ENCODE measurements at places on chromosomes 5 and 9. TPM values are rescaled to one million over a fixed set of nuclear protein-coding genes. Genes with fewer than 3 reads are reported as not detected.
A peak's percentile ranks its signal among the peaks of the same experiment; 100 is the strongest.

GRCh38 chr9:2263111-2263510 lies 248.0 kb downstream of the SMARCA2 start:
- no peak overlapping the region for H3K4me3 ChIP-seq
- H3K27ac ChIP-seq: no peak overlapping the region
- H3K36me3 ChIP-seq: peaks cover 8% of the 10 kb centered on the region
- no peak for DNase-seq

- DNase-seq: no peak
- no peak overlapping the region for H3K27ac ChIP-seq
- H3K4me3 ChIP-seq: no peak overlapping the region
- H3K36me3 ChIP-seq: no peaks in the 10 kb centered on the region
- no peaks in the 10 kb centered on the region for H3K4me1 ChIP-seq
- H3K27me3 ChIP-seq: no peaks in the 10 kb centered on the region
Observed at GRCh38 chr5:177412603-177413233, 3.4 kb upstream of the F12 start.

DNA sequence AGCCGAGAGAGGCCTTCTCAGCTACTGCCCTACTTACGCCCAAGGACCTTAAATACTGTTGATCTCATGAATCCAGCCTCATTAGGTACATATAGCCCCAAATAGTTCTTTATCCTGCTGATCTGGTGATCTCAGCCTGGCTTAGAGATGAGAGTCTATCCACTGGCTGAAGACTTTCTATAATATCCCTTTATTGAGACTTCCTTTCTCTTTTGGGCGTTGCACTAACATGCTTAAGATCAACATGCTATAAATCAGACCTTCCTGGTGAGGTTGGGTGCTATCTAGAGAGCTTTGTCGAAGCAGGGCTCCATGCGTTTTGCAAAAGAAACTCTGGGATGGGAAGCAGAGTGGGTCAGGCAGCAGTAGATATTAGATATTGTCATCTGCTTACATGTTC lies 44.0 kb upstream of the AGXT2 start:
- no peak overlapping the region for H3K27ac ChIP-seq
- no peak for DNase-seq
- no peak overlapping the region for H3K4me3 ChIP-seq
- H3K4me1 ChIP-seq: no peaks in the 10 kb centered on the region
- H3K27me3 ChIP-seq: no peaks in the 10 kb centered on the region

DNA sequence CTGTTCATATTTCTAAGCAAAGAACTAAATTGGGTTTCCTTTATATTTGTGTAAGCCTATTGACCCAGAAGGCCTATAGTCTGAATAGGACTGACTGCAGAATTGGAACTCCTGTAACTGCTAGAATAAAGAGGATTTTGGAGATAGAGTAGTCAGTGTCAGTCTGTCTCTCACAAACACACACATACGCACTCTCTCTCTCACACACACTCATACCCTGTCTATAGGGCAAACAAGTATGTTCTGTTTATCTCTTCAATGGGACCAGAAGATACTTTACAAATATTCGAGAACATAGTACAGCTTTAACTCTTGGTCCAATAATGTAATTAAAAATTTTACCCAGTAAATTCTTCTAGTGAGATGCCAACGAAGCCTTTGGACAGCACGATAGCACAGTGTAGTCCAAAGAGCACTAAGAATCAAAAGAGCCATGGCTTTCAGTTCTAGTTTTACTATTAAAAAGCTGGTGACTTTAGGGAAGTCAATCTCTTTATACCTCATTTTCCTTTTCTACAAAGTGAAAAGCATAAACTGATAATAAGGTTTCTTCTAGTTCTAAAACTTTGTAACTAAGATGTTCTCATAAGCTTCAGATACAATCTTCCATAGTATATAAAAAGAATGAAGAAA lies 19.3 kb downstream of the ABHD17B start:
- H3K27ac ChIP-seq: no peak overlapping the region
- peaks cover 19% of the 10 kb centered on the region for H3K36me3 ChIP-seq
- H3K4me1 ChIP-seq: no peaks in the 10 kb centered on the region
- DNase-seq: no peak
- no peaks in the 10 kb centered on the region for H3K27me3 ChIP-seq

- peak; percentile 43 for DNase-seq
- peak overlapping the region; percentile 73 for H3K4me3 ChIP-seq
- H3K4me1 ChIP-seq: no peaks in the 10 kb centered on the region
- H3K36me3 ChIP-seq: no peaks in the 10 kb centered on the region
Observed at GRCh38 chr9:74499111-74499601, 2.0 kb downstream of the RORB start.

DNA sequence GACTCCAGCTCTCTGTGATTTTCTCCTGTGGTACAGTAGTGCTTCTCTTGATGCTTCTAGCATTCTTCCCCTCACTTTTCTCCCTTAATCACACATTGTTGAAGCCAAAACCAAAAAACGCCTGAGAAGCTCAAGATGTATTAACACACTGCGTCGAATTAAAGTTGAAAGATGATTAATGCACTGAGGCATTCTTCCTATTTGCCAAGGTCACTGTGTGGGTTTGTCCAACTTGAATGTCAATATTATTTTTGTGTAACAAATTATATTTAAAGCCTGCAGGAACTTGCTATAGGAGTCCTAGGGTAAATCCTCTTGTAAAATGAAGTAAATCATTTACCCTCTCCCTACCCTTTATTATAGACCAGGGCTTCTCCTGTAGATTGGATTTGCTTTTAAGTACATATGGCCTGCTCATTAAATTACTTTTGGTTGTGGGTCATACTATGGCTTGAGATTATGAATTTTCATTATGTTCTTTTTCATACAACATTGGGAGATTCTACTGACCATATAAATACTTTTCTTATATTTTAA lies 68.1 kb downstream of the GDA start:
- H3K4me3 ChIP-seq: no peak overlapping the region
- H3K27me3 ChIP-seq: no peaks in the 10 kb centered on the region
- DNase-seq: no peak
- no peaks in the 10 kb centered on the region for H3K4me1 ChIP-seq
- H3K36me3 ChIP-seq: peaks cover 4% of the 10 kb centered on the region
- H3K27ac ChIP-seq: no peak overlapping the region

- H3K27ac ChIP-seq: no peak overlapping the region
- H3K27me3 ChIP-seq: no peaks in the 10 kb centered on the region
- H3K4me1 ChIP-seq: no peaks in the 10 kb centered on the region
- DNase-seq: no peak
Observed at GRCh38 chr9:83424831-83425230, 113.4 kb downstream of the FRMD3 start.

- DNase-seq: no peak
- no peaks in the 10 kb centered on the region for H3K4me1 ChIP-seq
- H3K4me3 ChIP-seq: no peak overlapping the region
Observed at GRCh38 chr9:20441166-20441565, 181.1 kb downstream of the MLLT3 start.

- peaks cover 3% of the 10 kb centered on the region for H3K4me1 ChIP-seq
- no peak overlapping the region for H3K27ac ChIP-seq
- no peak overlapping the region for H3K4me3 ChIP-seq
- H3K36me3 ChIP-seq: no peaks in the 10 kb centered on the region
- H3K27me3 ChIP-seq: no peaks in the 10 kb centered on the region
- DNase-seq: peak; percentile 50
Observed at GRCh38 chr9:1722404-1722803, 292.7 kb upstream of the SMARCA2 start.

DNA sequence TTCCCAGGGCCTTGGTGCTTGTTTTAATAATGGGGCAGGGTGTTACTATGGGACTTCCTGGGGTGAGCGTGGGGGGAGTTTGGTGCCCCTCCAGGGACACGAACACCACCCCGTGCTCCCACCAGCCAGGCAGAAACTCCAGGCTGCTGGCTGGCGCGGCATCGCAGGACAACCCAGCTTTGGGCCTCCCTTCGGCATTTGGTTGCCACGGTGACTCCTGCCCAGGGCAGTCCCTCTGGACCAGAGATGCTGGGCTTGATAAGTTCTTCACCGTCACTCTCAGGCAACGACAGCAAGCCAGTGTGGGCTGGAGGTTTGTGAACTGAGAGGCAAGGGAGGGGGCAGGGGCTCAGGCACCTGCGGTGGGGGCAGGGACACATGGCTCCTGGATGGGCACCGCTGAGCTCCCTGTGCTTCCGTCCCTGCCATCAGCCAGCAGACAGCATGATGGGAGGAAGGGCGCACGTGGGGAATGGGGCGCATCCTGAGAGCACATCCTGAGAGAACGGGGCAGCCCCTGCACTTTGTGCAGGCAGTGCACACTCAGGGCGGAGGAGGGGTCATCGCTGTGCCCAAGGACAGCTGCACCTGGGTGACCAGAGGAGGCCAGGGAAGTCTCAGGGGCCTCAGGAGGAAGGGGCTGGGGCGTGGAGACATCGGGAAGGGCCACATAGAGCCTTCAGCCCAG lies 116.4 kb downstream of the RXRA start:
- H3K27ac ChIP-seq: no peak overlapping the region
- H3K27me3 ChIP-seq: no peaks in the 10 kb centered on the region
- DNase-seq: no peak
- H3K4me3 ChIP-seq: no peak overlapping the region
- H3K4me1 ChIP-seq: no peaks in the 10 kb centered on the region

DNA sequence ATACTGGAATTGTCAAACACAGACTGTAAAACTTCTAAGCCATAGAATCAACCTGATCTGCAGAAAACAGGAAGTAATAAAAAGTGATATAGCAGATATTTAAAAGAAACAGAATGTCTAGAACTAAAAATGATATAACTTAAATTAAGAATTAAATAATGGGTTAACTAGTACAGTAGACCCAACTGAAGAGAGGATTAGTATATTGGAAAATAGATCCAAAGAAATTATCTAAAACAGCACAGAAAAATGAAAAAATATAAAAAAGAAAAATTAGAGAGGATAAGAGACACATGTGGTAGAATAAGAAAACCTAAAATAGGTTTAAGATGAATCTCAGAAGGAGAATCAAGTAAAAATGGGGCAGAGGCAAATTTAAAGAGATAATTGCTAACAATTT lies 219.9 kb downstream of the SEMA6A start:
- H3K27ac ChIP-seq: no peak overlapping the region
- no peaks in the 10 kb centered on the region for H3K4me1 ChIP-seq
- H3K36me3 ChIP-seq: peaks cover 15% of the 10 kb centered on the region
- DNase-seq: no peak

DNA sequence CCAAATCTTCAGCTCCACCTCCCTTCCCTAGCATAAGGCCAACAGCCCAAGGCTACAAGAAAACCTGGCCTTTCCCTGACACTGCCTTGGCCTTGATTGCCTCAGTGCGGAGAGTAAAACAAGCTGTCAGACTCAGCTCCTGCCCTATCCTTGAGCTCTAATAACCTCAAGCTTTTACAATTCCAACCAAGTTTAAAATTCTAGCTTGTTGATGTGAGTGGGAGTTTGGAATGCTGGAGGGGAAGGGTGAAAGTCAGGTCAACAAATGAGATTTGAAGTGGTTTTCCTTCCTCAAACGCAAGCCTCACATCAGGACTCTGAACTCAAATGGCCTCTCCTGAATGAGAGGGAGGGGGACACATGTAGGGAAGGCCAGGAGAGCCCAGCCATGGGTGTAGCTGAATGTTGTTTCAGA lies 197.0 kb upstream of the VLDLR start:
- H3K27ac ChIP-seq: no peak overlapping the region
- DNase-seq: no peak
- H3K4me1 ChIP-seq: peaks cover 6% of the 10 kb centered on the region
- H3K27me3 ChIP-seq: no peaks in the 10 kb centered on the region
- no peak overlapping the region for H3K4me3 ChIP-seq

DNA sequence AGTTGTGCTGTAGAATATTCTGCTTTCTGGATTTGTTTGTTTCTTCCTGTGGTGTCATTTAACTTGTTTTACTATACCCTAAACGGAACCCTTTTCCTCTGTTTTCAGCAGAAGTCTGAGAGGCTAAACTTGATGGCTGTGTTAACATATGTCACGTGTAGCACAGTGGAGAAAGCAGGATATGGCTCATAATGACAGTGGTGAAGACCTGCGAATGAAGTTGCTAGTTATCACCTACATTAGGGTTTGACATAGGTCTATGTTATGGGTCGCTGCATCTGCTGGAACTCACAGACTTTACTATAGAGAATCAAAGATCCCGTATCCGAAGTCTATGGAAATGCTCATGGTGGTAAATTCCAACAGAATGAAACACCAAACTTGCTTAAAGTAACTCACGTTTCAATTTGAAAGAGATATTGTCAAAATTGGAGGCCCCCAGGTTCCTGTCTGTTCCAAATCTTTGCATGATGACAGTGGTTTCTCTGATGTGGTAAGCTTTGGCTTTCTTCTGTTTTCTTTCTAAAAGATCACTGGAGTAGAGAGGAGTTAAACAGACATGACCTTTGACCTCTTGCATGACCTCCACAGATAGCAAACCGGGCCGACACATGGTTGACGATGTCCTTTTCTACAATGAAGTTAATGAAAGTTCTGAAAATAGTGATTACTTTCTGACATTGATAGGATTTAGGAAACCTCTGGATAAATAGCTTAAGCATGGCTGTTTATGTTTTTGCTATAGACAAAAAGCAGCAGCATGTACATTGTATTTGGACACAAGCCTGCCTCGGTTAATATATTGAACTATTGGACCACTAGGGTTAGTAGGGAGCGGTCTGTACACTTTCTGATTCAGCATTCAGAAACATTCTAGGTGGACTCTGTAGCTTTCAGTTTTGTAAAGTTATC lies 3.1 kb upstream of the CATSPER3 start:
- H3K27ac ChIP-seq: no peak overlapping the region
- no peak for DNase-seq
- H3K4me1 ChIP-seq: no peaks in the 10 kb centered on the region
- peaks cover 12% of the 10 kb centered on the region for H3K36me3 ChIP-seq

DNA sequence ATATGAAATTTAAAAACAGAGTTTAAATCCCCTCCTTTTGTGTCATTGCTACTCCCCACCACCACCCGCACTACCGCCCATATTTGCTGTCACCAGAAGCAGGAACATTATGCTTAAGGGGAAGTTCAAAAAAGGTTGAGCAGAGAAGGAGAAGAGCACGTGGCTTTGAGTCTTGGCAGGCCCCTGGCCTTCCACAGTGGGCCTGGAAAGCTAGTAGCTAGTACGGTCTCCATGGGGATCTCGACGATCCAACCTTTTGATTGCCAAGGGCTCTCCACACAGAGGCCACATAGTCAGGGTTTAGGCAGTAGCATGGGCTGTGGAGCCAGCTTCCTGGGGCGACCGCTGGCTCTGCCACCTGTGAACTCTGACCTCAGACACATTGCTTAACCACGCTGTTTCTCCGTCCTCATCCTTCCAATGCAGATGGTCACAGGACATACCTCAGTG lies 90.1 kb downstream of the GOLPH3 start:
- no peak for DNase-seq
- no peaks in the 10 kb centered on the region for H3K36me3 ChIP-seq
- no peaks in the 10 kb centered on the region for H3K27me3 ChIP-seq
- H3K4me3 ChIP-seq: no peak overlapping the region

TTC39B gene
- total RNA-seq: 8.2 TPM

SLC6A18 gene
- not detected for total RNA-seq

PDE6A gene
- total RNA-seq: not detected

FOXE1 gene
- total RNA-seq: not detected

IFNA7 gene
- total RNA-seq: not detected

IFNA2 gene
- not detected for total RNA-seq

SLC23A1 gene
- not detected for total RNA-seq

HSPB3 gene
- total RNA-seq: not detected

FSD1L gene
- total RNA-seq: 4.7 TPM

NUDT12 gene
- total RNA-seq: 11.3 TPM

ALDH7A1 gene
- 148 TPM for total RNA-seq

Measured in H9 (cell line).